Stimulated activated CD4-positive, alpha-beta T cell treated with anti-CD3 and anti-CD28 coated beads, Interleukin-15, amount 100 ng/mL, for 48 hours (primary cell): ENCODE measurements at places on chromosomes 4 and X.

- DNase-seq = no peak
Measured at GRCh38 chr4:147516133-147516532, 35.2 kb downstream of the EDNRA start.

DNA sequence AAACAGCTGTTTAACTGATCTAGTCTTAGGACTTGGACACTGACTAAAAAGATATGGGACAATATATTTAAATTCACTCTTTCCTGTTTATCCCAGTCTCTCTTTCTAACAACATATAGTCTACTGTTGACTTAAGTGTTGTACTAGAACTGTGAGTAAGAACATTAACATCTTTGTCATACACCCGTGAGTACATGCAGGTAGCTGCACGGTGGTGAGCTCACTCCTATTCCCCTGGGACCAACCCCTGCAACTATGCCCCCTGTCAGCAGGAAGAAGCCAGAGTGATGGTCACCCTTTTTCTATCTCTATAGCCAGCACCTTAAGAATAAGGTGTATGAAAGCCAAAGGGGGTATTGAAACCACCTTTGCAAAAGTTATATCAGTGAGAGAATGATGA, 17.6 kb downstream of the TBL1X start:
- no peak for DNase-seq

GRCh38 chrX:124023838-124024238, 62.3 kb downstream of the STAG2 start:
- DNase-seq = no peak

GRCh38 chrX:112668476-112669409, 11.0 kb downstream of the LHFPL1 start:
- no peak for DNase-seq

- DNase-seq = no peak
Measured at GRCh38 chr4:169167957-169168858, 102.5 kb downstream of the SH3RF1 start.

- DNase-seq = no peak
Measured at GRCh38 chr4:152200511-152201333, 335.2 kb downstream of the FBXW7 start.

DNA sequence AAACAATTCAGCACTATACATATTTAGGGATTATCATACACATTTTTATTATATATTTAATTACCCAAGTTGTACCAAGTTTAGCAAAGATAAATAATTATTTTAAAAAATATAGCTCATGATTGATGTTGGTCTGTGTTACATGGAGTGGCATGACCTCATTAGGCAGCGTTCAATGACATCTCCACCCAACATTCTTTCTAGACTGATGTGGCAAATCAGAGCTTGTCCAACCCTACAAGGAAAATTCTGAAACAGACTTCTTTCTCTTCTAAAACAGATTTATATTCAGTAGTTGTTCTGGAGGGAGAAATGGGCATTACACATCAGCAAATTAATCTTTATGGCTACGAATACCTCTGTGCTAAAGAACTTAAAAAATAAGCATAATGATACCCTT, 189.7 kb downstream of the PDGFC start:
- DNase-seq = no peak

DNA sequence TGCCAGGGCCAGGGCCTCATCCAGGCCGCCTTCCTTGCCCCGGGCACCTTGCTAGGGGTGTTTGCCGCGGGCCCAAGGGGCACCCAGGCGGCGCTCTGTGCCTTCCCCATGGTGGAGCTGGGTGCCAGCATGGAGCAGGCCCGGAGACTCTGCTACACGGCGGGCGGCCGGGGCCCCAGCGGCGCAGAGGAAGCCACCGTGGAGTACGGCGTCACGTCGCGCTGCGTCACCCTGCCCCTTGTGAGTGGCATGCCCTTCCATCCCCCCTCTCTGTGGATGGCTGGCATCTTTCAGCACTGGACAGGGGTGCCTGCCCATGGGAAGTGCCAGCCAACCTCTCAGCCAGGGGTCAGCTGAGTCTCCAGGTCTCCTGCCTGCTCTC, 3.6 kb downstream of the PLXNB3 start:
- DNase-seq = no peak

- no peak for DNase-seq
Measured at GRCh38 chr4:185709802-185710486, 102.0 kb downstream of the SORBS2 start.

DNA sequence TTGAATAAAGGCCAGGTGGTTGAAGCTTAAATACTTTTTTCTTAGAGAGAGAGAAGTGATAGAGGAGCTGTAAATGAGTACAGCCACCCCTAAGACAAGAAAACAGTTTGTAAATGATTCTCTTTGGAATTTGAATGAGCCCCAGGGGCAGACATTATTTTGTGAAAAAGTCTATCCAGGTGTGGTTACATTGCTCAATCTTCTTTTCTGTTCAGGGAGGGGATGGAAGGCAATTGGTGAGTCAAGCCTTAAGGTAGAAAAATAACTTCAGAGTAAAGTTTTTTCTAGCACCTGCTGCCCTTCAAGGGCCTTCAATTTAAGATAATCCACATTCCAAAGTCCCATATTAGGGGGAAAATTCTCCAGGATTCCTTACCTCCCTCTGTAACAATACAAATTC, 646.7 kb downstream of the PDHA2 start:
- DNase-seq = no peak

GRCh38 chr4:139330283-139330682, 28.0 kb upstream of the NDUFC1 start:
- DNase-seq = no peak

DNA sequence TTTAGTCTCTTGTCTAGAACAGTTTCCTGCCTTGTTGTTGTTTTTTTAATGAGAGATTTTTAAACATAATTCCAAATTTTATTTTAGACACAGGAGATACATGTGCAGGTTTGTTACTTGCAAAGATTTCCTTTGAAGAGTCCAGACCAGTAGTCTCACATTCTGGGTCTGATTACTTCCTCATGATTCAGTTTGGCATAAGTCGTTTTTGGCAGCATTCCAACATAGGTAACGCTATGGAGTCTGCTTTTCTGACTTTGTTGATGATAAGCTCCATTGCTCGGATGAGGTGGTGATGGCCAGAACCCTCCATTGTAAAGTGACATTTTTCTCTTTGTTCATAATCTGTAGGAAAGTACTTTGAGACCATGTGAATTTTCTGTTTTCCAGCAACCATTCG, 74.7 kb downstream of the CLCN4 start:
- DNase-seq = no peak

GRCh38 chr4:62709618-62710252, 1509.6 kb downstream of the ADGRL3 start:
- no peak for DNase-seq

DNA sequence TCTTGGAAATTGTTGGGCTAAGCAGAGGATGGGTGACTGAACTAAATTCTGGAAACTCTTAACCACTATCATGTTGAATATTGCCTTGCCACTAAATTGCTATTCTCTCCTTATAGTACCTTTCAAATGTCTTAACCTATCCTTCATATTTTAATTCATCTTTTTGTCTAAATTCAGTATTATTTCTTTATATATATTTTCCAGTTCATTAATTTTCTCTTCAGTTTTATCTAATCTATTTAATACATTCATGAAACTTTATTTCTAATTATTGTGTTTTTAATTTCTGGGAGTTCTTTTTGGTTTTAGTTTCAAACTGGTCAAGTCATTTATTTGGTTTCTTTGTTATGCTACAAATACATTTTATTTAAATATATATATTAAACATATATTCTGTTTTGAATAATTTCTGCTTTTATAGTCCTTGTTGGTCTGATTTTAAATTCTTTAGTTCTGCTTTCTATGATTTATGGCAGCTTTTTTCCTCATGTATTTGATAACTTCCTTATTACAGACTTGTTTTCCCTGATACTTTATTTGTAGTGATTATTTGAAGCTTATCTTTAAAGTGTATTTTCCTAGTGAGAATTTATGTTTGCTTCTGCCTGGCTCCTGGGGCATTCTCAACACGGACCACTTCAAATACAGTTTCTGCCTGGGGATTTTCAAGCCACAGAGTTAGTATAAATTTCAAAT, 8.5 kb upstream of the GUCY1A1 start:
- no peak for DNase-seq

DNA sequence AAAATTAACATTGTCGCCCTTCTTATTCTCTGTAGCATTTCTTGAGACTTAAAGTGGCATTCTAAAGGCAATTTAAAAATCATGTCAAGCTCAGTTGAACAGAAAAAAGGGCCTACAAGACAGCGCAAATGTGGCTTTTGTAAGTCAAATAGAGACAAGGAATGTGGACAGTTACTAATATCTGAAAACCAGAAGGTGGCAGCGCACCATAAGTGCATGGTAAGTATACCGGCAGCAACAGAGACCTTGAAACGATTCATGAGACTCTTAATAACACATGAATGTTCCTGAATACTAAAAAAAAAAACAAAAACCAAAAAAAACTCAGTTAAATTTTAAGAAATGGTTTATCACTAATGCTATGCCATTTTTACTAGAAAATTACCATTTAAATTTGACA, 82.4 kb upstream of the HPRT1 start:
- no peak for DNase-seq

- no peak for DNase-seq
Measured at GRCh38 chr4:113738251-113738650, 23.3 kb downstream of the CAMK2D start.

DNA sequence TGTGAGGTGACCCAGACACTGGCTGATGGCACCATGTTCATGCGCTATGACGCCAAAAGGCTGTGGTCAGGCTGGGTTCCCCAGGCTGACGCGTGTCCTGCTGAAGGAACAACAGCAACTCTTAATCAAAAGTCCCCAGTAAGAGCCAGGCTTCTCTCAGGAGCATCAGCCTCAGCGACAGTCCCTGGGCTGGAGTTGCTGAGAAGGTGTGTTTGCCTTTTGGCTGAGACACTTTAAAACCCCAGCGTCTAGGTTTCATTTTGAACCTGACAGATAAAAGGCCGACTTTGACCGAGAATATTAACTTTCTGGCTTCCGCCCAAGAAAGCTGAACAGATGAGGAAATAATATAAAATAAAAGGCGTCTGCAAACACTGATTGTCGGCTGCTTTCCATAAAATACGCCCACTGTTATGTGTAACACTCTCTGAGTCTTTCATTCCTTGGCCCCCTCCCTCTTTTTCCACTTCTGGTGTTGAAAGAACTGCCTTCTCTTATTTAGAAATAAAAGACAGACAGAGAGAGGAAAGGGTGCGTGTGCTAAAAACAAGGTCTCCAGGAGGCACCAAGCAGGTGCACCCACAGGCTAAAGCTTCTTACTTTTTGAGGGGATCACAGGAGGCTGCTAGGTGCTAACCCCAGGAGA, 373.6 kb downstream of the MID1IP1 start:
- DNase-seq = peak; percentile 16

DNA sequence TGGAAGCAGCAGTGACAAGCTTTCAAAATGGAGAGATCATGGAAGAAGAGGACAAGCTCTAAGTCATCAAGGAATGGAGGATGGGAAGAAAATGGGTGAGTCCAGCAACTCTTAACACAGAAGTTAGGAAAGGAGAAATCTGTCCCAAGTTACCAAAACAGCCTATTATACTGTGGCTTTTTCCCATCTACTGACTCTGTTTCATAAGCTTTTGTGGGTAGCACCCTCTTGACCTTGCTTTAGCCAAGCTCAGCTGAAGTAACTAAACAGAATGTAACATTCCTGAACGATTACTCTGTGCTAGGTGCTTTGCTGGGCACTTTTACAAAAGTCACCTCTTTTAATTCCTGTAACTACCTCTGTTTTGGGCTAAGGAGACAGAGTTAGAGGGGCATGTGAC, 54.9 kb downstream of the MAP7D2 start:
- no peak for DNase-seq

DNA sequence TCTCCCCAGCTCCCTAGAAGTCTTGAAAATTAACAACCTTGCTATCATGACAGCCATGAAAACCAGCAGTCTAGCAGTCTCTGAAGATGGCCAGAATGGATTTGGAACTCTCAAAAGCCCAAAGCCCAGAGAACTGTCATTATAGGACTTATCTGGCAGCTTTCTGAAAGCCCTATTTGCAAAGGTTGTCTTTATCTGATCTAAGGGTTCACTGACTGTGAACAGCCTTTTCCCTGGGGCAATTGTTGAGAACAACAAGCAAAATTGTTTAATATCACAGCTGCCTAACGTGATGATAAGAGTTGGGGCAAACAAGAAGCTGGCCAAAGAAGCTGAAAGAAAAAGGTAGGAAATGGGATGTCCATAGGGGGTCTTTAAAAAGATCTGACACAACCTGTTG, 20.9 kb upstream of the KLHL8 start:
- no peak for DNase-seq

DNA sequence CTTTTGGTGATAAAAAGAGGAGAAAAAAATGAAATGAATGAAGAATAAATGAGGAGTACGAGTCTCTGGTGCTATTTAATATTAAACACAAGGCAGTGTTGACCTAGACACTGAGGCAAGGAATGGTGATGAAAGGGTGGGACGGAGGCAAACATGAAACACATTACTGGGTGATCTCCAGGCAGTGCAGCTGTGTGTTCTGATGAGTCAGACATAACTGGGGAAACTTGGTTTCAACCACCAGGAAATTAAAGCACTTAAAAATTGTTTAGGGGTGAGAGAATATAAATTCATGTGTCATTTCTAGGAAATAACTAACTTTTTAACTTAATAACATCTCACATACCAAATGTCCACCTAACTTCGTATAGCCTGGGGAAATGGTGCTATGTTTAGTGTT, 19.7 kb upstream of the CXCL6 start:
- no peak for DNase-seq

- DNase-seq = no peak
Measured at GRCh38 chr4:185122681-185123345, 20.3 kb upstream of the SLC25A4 start.

DNA sequence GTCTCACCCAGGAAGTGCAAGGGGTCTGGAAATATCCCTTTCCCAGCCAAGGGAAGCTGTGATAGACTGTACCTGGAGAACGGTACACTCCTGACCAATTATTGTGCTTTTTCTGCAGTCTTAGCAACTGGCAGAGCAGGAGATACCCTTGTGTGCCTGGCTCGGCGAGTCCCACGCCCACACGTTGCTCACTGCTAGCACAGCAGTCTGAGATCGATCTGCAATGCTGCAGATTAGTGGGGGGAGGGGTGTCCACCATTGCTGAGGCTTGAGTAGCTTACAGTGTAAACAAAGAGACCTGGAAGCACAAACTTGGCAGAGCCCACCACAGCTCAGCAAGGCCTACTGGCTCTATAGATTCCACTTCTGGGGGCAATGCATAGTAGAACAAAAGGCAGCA, 138.5 kb downstream of the CHRDL1 start:
- no peak for DNase-seq

GRCh38 chrX:16712548-16713155, at the start of gene CTPS2:
TSS of gene CTPS2 (minus strand) at chrX:16712669. CDS start at chrX:16702902, 9,767 bp downstream.
- DNase-seq = peak; percentile 40

DNA sequence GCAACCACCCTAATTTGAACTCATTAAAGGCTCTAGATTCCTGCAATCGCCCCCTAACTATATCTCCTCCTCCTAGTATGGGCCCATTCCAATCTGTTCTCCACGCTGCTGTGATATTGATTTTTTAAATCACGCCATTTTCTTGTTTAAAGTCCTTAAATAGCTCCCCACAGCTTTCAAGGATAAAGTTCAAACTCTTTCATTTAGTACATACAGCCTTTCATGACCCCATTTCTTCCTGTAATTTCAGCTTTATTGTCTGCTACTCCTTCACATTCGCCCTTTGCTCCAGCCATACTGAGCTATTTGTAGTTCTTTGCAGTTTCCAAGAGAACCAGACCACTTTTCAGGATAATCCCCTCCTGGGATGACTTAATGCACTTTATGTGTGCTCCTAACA, 118.5 kb downstream of the GC start:
- no peak for DNase-seq

- no peak for DNase-seq
Measured at GRCh38 chr4:122666527-122667245, 45.8 kb upstream of the IL21 start.

GRCh38 chrX:68112321-68112720, 321.0 kb downstream of the OPHN1 start:
- DNase-seq = no peak

GRCh38 chr4:77952457-77952856, 89.8 kb downstream of the MRPL1 start:
- no peak for DNase-seq
